Heart right ventricle (tissue), 16 donors: ENCODE measurements at places on chromosomes 1 and 21. TPM values are rescaled to one million over a fixed set of nuclear protein-coding genes. Genes with fewer than 3 reads are reported as not detected.

DNA sequence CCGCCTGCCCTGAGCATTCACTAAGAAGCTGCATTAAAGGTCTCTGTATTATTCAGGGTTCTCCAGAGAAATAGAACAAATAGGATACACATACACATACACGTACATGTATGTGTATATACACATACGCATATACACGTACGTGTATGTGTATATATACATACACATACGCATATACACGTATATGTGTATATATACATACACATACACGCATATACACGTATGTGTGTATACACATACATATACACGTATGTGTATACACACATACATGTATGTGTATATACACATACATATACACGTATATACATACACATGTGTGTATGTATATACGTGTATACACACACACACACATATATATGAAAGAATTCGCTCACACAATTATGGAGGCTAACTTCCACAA lies 108.9 kb upstream of the BARHL2 start:
- H3K27ac ChIP-seq = no peak overlapping the region
- H3K4me3 ChIP-seq = no peak overlapping the region
- H3K36me3 ChIP-seq = no peaks in the 10 kb centered on the region
- DNase-seq = no peak
- peaks cover 22% of the 10 kb centered on the region for H3K27me3 ChIP-seq

- H3K4me1 ChIP-seq = no peaks in the 10 kb centered on the region
- H3K27ac ChIP-seq = peak overlapping the region; percentile 86
- no peak for DNase-seq
- no peaks in the 10 kb centered on the region for H3K36me3 ChIP-seq
Observed at GRCh38 chr1:170146720-170147263, 1.0 kb downstream of the NTMT2 start.

DNA sequence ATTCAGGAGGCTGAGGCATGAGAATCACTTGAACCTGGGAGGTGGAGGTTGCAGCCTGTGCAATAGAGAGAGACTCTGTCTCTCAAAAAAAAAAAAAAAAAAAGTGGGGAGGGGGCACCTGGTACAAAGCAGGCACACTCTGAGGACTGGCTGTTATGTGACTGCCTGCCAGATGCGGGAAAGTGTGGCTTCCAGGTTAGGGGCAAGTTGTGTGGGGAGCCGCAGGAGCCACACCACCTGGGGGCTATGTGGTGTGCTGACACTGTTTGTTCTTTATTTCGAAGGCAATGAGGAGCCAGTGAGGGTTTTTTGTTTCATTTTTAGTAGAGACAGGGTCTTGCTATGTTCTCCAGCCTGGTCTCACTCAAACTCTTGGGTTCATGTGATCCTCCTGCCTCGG lies 5.7 kb downstream of the THEMIS2 start:
- no peak overlapping the region for H3K4me3 ChIP-seq
- H3K27ac ChIP-seq = no peak overlapping the region
- H3K27me3 ChIP-seq = no peaks in the 10 kb centered on the region
- no peak for DNase-seq

DNA sequence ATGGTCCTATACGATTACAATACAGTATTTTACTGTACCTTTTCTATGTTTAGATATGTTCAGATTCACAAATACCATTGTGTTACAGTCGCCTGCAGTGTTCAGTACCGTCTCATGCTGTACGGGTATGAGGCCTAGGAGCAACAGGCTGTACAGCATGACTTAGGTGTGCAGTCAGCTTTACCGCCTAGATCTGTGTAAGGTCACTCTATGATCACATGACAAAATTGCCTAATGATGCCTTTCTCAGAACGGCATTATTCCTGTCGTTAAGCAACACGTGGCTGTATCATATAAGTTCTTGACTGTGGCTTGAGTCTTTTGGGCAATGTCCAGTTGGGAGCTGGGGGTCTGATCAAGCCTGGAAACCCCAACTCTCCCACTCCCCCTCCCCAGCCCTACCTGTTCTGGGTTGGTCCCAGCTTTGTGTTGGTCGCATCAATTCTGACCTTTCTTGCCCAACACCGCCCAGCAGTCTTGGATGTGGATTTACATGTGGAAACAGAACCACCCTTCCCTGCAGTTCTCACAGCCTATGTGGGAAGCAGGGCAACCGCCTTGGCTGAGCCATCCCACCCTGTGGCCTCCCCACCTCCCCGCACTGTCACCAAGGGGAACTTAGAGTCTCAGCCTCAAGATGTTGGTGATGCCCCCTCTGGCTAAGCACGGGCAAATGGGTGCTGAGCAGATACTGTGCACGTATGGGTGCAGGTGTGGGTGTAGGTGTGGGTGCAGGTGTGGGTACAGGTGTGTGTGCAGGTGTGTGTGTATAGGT lies 80.2 kb upstream of the ACTL8 start:
- no peaks in the 10 kb centered on the region for H3K4me1 ChIP-seq
- H3K27ac ChIP-seq = no peak overlapping the region
- H3K36me3 ChIP-seq = no peaks in the 10 kb centered on the region
- H3K27me3 ChIP-seq = no peaks in the 10 kb centered on the region
- no peak for DNase-seq

DNA sequence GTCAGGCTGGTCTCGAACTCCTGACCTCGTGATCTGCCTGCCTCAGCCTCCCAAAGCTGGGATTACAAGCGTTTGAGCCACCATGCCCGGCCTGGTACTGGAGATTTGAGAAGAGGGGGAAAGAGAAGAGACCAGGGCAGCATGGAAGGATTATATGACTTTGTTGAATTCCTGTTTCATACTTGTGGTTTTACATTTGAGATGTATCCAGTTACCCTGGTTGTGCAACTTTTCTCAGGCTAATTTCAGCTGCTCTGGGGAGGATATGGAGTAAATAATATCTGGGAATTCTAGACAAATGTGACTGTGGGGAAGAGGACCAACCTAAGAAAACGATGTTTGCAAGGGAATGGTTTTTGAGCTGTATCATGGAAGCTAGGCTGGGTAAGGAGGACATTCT lies 89.5 kb upstream of the GREM2 start:
- no peak overlapping the region for H3K27ac ChIP-seq
- H3K36me3 ChIP-seq = no peaks in the 10 kb centered on the region
- no peaks in the 10 kb centered on the region for H3K27me3 ChIP-seq
- DNase-seq = no peak
- H3K4me1 ChIP-seq = no peaks in the 10 kb centered on the region

DNA sequence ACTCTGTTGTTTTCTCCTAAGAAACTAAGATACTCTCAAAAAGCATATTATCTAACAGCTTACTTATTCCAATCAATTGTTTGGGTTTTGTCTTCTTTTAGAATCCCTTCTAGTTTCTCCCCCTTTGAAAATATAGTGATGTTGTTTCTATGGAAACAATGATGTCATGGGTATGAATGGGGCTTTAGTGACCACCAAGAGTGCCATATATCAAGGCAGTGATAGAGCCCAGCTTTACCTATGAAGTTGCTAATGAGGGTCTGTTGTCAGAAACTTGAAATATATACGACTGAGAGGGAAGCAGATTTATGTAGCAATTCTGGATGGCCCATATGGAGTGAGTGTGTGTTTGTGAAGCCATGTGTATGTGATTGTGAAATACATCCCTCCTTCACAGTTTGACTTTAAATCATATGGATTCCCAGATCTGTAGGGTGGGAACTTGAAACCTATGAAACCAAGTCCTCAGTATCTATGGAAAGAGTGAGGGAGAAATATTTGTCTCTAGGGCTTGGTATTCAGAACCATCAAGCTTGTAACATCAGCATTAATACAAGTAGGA lies 116.7 kb downstream of the SPATA46 start:
- H3K27me3 ChIP-seq = no peaks in the 10 kb centered on the region
- DNase-seq = no peak
- H3K4me3 ChIP-seq = no peak overlapping the region
- no peak overlapping the region for H3K27ac ChIP-seq
- no peaks in the 10 kb centered on the region for H3K4me1 ChIP-seq

Gene AVPR1B
- total RNA-seq = not detected

Gene NLRP3
- total RNA-seq = 0.28 TPM
